Brain microvascular endothelial cell (primary cell): ENCODE measurements at places on chromosomes 6 and 20.
A peak's percentile ranks its signal among the peaks of the same experiment; 100 is the strongest.

DNA sequence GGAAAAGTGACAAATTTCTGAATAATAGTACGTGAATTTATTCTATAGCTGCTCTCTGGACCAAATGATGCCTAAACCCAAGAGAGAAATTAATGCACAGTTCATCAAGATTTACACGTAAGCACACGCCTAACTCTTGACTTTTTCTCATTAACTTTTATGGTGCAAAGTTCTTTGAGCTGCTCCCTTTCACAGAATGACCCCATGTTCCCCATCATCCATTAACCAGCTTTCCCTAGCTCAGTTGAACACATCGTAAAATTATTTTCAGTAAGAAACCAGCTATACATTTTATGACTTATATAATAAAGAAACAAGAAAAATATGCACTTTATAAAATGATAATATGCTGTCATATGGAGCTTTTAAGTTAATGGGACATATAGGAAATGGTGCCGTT, 54.3 kb downstream of the ID4 start:
- no peak for DNase-seq

DNA sequence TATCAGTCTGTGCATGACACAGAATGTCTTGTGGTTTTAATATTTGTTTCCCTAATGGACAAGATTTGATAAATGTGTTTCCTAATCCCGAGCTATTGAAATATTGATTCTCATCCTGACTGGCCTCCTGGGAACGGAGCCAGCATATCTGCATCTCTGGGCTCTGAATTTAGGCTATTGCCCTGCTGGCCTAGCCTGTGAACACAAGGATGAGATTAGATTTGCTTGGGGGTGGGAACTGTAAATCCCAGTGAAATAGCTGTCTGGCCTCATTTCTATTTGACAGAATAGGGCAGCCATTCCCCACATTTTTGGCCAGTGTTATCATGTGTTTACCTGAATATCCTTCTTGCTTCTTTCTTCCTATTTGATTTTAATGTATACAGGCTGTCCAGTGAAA, 198.4 kb upstream of the SOX4 start:
- DNase-seq, result peak; percentile 36

- DNase-seq, result no peak
Measured at GRCh38 chr6:25277857-25278256, 1.3 kb upstream of the CARMIL1 start.

GRCh38 chr20:63687419-63688178, 8.9 kb upstream of the TNFRSF6B start:
- DNase-seq, result no peak
